ENCODE measurements at places on chromosomes 6 and 20.

- DNase-seq: no peak
These were observed 551.2 kb downstream of the QKI start for GRCh38 chr6:163965426-163966348.

DNA sequence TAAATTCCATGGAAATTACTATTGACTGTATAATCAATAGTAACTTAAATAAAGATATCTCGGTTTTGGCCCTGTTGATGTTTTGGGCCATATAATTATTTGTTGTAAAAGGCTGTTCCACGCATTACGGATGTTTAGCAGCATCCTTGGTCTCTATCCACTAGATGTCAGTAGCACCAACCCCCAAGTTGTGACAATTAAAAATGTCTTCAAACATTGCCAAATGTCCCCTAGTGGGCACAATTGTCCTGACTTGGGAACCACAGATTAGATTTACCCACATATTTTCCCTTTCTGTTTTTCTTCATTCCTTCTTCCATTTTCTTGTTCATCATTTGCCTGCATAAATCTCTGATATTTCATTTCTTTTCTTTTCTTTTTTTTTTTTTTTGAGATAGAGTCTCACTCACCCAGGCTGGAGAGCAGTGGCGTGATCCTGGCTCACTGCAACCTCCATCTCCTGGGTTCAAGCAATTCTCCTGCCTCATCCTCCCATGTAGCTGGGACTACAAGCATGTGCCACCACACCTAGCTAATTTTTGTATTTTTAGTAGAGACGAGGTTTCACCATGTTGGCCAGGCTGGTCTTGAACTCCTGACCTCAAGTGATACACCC, 13.6 kb upstream of the WFDC8 start:
- DNase-seq: peak; percentile 58

- DNase-seq: peak; percentile 50
These were observed 44.6 kb downstream of the RIN2 start for GRCh38 chr20:19802492-19803158.

DNA sequence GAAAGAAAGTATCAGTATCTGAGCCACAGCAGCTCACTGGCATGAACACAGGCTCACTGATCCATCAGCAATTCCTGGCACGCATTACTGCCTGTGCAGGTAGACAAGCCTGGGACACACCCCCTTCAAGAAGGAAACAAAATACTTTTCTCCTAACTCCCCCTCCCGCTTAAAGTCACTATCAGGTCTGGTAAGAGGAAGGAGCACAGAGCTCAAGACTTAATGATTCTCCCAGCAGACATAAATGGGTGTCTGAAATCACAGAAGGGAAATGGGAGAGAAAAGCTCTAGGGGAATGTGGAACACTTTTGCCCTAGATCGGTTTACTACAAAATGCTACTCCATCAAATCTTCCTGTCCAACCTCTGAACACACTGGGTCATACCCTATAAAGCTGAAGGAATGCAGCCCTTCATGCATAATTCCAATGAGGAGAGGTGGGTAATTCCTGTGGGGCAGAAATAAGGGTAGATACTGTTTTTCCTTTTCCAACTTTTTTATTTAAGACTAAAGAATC, at the start of gene ADGRF1:
Gene ADGRF1 (minus strand): TSS at position 58 of the 517 bp plus-strand sequence. CDS start 13,271 bp downstream, outside the sequence.
- DNase-seq: no peak

DNA sequence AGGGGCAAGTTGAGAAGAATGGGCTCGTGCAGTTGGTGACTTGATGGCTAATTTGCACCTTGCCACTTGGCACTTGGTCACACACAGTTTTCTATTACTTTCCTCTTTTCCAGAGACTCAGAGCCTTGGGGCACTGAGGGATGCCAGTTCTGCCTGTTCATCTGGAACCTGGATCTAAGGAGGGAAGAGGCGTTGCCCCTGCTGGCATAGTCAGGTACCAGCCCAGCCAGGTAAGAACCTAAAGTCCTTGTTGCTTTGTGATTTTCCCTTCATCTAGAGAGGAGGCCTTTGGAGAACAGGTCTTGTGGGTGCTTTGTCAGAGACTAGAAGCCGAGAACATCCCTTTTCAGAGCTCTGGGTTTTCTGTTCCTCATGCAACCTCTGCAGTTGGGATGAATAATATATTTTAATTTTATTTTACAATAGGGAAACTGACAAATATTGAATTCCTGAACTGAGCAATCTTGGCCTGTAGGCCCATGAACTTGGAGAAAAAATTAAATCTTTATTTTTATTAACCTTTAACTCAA, 11.4 kb downstream of the SYTL3 start:
- no peak for DNase-seq

DNA sequence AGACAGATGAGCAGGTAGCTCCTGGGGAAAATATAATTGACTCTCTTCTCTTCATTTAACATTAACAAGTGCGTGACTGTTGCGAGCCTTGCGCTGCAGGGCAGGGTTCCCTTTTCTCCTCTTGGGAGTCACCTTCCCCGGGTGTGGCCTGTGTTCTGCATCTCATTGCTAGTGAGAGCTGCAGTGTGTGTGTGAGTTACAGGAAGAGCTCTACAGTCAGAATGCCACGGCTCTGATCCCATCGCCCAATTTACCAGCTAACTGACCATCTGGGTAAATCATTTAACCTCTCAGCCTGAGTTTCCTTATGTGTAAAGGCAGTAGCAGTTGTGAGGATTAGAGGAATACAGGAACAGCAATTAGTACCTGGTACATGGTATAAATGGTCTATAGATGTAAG, 106.8 kb upstream of the NUP153 start:
- no peak for DNase-seq

- DNase-seq: peak; percentile 34
These were observed 39.0 kb upstream of the PLN start for GRCh38 chr6:118509009-118509617.

GRCh38 chr6:112259337-112259675, 4.9 kb upstream of the LAMA4 start:
- no peak for DNase-seq

DNA sequence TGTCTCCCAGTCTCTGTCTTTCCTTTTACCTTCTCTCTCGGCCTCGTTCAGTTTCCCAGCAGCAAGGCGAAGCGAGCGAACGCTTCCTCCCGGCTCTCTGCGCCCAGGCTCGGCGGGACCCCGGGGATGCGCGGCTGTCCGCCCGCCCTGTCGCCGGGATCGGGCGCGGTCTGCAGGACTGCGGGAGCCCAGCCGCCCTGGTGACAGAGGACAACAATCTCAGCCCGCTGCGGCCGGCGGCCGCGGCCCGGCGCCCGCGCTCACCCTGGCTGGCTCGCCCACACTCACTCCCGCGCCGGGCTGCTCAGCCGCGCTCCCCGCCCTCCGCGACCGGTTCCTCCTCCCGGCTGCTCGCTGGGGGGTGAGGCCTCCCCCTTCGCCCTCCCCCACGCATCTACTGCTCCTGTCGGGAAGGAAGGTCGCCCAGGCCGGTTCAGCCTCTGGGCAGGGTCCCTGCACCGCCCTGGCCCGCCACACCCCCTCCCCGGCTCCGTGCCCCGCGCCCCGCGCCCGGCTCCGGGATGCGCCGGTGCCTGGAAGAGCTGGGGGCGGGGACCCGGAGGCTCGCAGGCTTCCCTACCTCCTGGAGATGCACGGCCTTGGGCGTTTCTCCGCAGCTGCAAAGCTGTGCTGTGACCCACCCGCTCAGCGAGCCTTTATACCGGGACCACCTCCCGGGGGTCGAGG, 410 bp downstream of the SYNE1 start:
- DNase-seq: peak; percentile 71

- DNase-seq: no peak
These were observed 68.6 kb downstream of the ARHGAP18 start for GRCh38 chr6:129641344-129641743.

- DNase-seq: no peak
These were observed 313.4 kb upstream of the PLCB4 start for GRCh38 chr20:8755340-8756118.

Measured in D341Med (cell line).